ENCODE measurements at places on chromosomes 6 and 20. TPM values are rescaled to one million over a fixed set of nuclear protein-coding genes. Genes with fewer than 3 reads are reported as not detected.

DNA sequence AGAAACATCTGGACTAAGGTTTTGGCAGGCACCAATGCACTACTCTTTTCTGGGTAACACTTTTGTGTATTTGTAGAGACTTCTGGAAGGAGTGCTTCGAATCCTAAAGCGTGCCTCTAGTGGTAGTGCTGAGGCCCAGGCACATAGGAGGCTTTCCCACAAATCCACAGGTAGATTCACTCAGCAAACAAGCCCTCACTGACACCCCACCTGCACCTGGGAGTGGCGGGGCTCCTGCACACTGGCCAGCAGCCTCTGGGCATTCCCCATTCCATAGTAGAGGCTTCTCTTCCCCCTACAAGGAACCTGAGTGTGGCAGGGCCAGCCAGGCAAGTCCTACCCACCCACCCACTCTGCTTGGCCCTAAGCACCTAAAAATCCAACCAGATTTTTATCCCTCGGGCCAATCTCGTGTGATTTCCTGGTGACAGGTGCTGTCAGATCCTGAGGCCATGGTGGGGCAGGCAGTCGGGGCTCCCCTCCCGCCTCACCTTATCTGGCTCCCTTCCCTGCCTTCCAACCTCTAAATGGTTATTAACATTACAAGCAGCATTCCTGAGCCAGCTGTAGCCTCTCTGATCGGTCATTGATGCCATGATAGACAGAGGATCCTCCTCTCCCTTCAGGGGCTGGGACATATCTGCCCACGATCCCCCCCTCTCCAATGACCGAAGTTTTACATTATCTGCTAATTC, 82.4 kb downstream of the SLC2A10 start:
- H3K4me3 ChIP-seq = no peak overlapping the region
- H3K36me3 ChIP-seq = no peaks in the 10 kb centered on the region
- no peak overlapping the region for H3K27ac ChIP-seq
- no peak for DNase-seq
- H3K4me1 ChIP-seq = no peaks in the 10 kb centered on the region

- peaks cover 48% of the 10 kb centered on the region for H3K4me1 ChIP-seq
- no peak for DNase-seq
- H3K27me3 ChIP-seq = no peaks in the 10 kb centered on the region
- peaks cover 1% of the 10 kb centered on the region for H3K36me3 ChIP-seq
- H3K4me3 ChIP-seq = no peak overlapping the region
Measured at GRCh38 chr6:37904590-37904989, 85.1 kb downstream of the ZFAND3 start.

- H3K27ac ChIP-seq = no peak overlapping the region
- H3K4me1 ChIP-seq = no peaks in the 10 kb centered on the region
- no peak overlapping the region for H3K4me3 ChIP-seq
- H3K36me3 ChIP-seq = no peaks in the 10 kb centered on the region
- no peak for DNase-seq
Measured at GRCh38 chr6:124941259-124941658, 21.0 kb upstream of the RNF217 start.

SLC35D3 gene
- not detected for total RNA-seq

GRCh38 chr6:149384464-149384863, 15.6 kb upstream of the SUMO4 start:
- DNase-seq = no peak
- H3K27ac ChIP-seq = no peak overlapping the region
- peaks cover 66% of the 10 kb centered on the region for H3K36me3 ChIP-seq
- no peaks in the 10 kb centered on the region for H3K27me3 ChIP-seq
- no peak overlapping the region for H3K4me3 ChIP-seq

Data from activated CD4-positive, alpha-beta memory T cell treated with anti-CD3 and anti-CD28 coated beads for 36 hours (primary cell).